Activated T-helper 1 cell treated with anti-CD3 and anti-CD28 coated beads, Interleukin-2, amount 50 U/mL, for 16 hours (primary cell): ENCODE measurements at places on chromosomes 6 and 20.

DNA sequence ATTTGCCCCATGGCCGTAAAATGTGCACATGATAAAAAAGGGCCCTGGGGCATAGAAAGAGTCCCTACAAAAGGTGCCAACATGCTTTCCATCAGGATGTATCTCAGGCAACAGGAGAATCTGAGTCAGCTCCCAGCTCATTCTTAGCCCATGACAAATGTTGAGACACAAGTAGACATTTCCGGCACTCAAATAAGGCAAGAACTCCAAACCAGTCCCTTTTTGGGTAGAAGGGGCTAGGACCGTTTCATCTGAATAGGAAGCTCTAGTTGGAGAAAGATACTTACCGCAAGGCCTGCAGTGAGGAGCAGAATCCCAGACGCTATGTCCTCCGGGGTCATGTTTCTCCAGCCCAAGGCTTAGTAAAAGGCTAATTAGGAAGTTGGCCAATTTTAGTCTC is 261.0 kb upstream of the RIN2 start:
- no peak for DNase-seq

DNA sequence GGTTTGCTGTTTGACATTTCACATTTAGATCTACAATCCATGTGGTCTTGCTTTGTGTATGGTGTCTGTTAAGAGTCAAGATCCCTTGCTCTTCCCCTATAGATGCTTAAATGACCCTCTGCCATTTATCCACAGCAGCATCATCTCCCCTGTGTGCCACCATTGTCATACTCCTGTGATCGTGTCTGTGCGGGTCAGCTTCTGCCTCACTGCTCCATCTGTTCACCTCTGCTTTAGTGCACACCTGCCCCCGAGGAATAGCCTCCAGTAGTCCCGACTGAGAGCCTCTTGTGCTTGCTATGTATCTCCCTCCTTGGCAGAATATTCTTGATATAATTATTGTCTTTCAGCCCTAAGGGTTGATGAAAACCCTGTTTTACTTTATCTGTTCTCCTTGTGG is 551.2 kb downstream of the CDH26 start:
- DNase-seq = no peak

DNA sequence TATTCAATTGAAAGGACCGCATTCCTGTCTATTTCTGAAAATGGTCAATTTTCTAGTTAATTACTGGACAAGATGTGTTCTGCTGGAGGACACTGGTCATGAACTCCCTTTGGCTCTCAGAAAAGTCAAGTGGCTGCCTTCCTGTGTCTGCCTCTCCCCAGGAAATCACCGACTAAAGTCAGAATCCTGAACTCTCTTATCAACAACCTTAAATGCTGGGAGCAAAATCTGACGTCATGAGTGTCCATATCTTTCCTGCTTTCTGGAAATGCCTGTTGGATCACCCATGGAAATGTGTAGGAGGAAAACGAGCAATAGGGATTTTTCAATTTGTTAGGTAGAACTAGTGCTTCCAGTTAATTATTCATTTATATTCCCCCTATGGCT is 53.5 kb upstream of the PLCB1 start:
- DNase-seq = no peak

GRCh38 chr6:92496527-92496926 is 922.8 kb downstream of the EPHA7 start:
- DNase-seq = no peak

- DNase-seq = no peak
Observed at GRCh38 chr20:35166242-35166830, 5.5 kb upstream of the PROCR start.

DNA sequence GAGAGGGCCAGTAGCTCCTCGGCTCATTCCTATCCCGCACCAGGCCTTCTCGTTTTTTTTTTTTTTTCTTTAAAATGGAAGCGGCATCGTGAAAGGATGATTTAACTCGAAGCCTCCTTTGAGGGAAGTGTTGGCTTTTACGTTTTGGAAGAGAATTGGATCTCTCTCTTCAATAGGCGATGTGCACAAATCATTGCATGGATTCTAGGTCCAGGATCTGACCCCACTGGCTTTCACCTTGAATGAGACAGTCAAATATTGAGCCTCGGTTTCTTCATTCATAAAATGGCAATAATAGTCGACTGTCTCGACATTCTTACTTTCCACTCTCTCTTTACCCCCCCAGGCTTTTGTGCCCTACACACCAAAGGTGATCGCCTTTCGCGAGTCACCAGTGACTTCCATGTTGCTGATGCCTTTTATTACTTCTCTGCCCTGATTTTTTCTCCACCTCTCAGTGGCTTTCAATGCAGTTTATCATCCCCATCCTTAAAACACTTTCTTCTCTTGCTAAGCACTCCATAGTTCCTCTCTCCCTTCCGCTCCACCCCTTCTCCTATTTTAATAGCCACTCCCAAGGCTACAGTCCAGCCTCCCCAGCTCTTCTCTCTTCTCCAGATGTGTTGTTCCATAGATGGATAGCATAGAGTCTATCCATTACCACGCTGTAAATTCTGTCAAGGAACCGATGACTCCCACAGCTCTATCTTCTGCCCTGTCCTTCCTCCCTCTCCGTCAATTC is 473 bp upstream of the DTNBP1 start:
- no peak for DNase-seq

DNA sequence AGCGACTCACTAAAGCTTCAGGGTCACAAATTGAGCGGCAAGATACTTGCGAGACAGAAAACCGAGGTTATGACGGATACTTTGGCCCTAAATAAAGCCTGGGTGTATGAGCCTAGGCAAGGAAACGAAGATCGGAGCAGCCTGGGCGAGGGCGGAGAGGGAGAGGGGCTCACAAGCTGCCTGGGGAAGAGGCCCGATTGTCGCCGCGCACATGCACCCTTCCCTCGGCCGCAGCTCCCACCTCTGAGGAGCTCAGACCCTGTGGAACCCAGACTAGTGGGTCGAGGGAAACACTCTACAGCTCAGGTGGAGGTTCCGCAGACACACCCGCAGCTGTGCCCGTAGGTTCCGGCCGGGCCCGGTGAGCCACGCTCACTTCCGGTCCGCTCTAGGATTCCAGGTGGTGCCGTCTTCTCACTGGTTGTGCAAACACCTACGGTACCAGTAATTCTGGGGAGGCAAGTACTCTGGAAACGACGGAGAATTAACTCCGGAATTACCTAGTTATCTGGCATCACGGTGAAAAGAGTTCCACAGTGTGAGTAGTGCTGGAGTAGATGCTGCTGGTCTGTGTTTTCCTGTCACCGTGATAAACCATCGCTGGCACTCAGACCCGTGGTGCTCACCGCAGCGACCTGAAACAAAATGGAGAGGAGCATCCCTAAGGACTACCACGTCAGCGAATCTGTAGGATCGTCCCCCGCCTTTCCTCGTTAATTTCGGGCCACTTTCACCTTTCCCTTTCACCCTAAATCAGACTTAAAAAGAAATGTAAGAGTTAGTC is 61.5 kb downstream of the GPX5 start:
- DNase-seq = peak; percentile 38

DNA sequence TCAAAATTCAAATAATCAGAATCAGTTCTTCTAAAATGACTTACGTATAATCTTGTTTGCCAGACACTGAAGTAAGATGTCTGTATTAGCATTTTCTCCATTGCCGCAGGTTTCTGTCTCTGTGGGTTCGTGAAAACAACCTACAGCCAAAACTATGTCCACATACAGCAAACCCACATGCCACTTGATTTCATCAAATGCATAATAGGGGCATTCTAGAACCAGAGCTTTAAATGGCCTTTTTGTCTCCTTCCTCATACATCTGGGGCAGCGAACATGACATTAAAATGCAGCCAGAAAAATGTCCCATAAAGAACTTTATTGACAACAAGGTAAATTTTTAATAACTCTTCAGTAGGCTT is 90.2 kb upstream of the QKI start:
- DNase-seq = no peak

- no peak for DNase-seq
Observed at GRCh38 chr6:66993272-66993671, 1286.2 kb upstream of the EYS start.

GRCh38 chr6:39401376-39401775 is 78.9 kb upstream of the KCNK16 start:
- DNase-seq = no peak

- DNase-seq = no peak
Observed at GRCh38 chr20:64169091-64169560, 4.9 kb downstream of the MYT1 start.

DNA sequence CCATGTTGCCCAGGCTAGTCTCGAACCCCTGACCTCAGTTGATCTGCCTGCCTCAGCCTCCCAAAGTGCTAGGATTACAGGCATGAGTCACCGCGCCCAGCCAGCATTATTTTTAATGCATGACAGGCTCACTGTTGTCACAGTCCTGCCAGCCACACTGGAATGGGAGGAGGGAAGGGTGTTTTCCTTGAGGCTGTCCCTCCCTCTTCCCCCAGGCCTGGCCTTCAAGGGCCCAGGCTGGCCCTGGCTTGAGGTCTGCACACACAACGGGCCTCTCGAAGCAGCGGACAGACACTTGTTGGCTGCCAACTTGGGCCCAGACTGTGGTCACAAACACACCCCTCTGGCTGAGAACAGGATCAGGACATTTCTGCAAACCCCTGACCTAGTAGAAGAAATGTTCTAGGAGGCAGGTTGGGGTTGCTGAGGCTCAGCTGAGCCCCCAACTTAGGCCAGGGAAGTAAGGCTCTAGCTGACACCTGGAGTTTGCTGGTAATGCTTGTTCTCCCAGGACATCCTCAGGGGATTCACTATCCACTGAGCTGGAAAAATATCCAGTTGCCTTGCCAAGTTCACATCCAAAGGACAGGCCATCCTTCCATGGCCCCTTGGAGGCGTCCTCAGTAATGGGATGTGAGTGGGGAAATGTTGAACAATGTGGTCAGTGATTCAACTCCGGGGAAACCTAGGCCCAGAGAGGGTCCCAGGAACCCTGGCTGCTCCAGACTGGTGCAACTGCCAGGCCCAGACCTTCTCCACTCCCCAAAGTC is 9.9 kb downstream of the SNTA1 start:
- DNase-seq = no peak
